Mucosa of gallbladder (tissue), 1 donor: ENCODE measurements at places on chromosomes 4 and X.

DNA sequence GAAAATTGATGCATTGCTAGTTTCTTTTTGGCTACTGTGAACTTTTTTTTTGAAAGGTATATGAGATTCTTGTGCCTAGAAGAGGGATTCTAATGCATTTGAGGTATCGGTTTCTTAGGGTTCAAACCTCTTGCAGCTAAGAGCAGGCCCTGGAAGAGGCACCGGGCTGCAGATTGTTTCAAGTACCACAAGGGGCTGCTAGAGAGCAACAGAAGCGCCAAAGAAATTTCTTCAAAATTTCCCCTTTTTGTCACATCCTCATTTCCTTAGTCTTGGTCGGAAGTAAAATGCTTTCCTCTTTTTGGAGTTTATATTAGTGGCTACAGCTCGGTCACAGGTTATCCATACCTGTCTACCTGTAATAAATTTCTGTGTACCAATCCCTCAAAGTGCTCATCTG lies 89.8 kb downstream of the PDGFRA start:
- no peak for DNase-seq

- DNase-seq = no peak
These were observed 77.4 kb upstream of the PUDP start for GRCh38 chrX:7225338-7225737.

DNA sequence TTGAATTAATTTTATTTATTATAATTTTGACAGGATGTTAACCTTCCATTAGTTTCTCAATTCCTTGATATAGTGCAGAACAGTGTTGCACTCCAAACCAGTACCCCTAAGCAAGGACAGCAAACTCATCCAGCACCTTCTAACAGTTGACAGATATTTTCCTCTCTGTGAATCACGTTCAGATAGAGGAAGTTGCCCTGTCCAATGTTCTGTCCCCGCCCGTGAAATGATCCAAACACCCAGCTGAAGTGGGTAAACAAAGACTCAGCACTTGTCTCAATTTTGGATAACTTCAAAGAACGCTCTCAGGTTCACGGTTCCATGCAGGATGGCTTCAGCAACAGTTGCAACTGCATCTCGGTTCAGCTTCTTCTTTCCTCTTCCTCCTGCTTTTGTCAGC lies 1240.0 kb upstream of the ADGRL3 start:
- no peak for DNase-seq

GRCh38 chr4:148292686-148293085 lies 149.5 kb downstream of the NR3C2 start:
- no peak for DNase-seq

GRCh38 chrX:148380650-148381561 lies 119.5 kb upstream of the AFF2 start:
- DNase-seq = no peak
